ENCODE measurements at places on chromosomes 4 and X. TPM values are rescaled to one million over a fixed set of nuclear protein-coding genes. Genes with fewer than 3 reads are reported as not detected.

KLB gene
- not detected for polyA plus RNA-seq

F8A2 gene
- not detected for polyA plus RNA-seq

FANCB gene
- polyA plus RNA-seq = 1.2 TPM

PRRG3 gene
- polyA plus RNA-seq = 0.99 TPM

PCDH7 gene
- 3.9 TPM for polyA plus RNA-seq

DCAF8L2 gene
- polyA plus RNA-seq = not detected

FATE1 gene
- polyA plus RNA-seq = 0.06 TPM

CENPVL3 gene
- polyA plus RNA-seq = 0.03 TPM

NSUN7 gene
- 0.70 TPM for polyA plus RNA-seq

TMEM271 gene
- not detected for polyA plus RNA-seq

HDX gene
- polyA plus RNA-seq = 0.38 TPM

MID1IP1 gene
- polyA plus RNA-seq = 14.8 TPM

MSANTD1 gene
- polyA plus RNA-seq = 0.90 TPM

DNA sequence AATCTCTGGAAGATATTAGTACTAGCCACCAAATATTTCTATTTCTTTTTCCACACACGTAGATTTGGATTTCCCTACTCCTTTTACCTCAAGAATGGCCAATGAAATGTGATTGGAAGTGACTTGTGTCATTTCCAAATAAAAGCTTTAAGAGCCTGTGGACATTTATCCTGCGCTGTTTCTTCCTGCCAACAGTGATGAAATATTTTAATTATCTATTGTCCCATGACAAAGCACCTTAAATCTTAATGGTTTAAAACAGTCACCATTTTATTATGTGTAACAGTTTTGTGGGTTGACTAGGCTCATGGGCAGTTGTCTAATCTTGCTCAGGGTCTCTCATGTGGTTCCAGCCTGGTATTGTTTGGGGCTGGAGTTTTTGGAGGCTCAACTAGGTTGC is 3.5 kb upstream of the PGRMC2 start:
- no peak overlapping the region for H3K4me3 ChIP-seq
- H3K36me3 ChIP-seq = no peaks in the 10 kb centered on the region
- DNase-seq = no peak
- H3K4me1 ChIP-seq = peaks cover 26% of the 10 kb centered on the region

DNA sequence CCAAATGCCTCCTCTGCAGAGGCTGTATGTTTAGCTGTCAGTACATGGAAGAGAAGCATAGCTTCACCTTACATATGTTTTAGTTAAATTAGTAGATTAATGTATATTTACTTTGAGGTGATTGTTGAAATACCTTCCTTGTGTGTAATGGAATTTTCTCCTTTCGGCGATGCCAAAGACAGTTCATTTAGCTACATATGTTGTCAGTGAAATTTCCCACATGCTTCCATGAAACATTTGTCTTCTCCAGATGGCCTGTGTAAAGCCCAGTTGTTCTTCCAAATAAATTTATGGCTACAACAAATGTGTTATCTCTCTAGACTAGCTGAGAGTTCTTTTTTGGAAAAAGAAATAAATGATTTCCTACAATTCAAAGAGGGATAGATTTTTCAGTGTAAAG is 95.2 kb downstream of the GPAT3 start:
- DNase-seq = no peak
- H3K27me3 ChIP-seq = no peaks in the 10 kb centered on the region
- no peak overlapping the region for H3K4me3 ChIP-seq
- H3K4me1 ChIP-seq = peaks cover 13% of the 10 kb centered on the region

GRCh38 chr4:45120163-45120562 is 393.8 kb upstream of the GNPDA2 start:
- no peaks in the 10 kb centered on the region for H3K4me1 ChIP-seq
- no peaks in the 10 kb centered on the region for H3K27me3 ChIP-seq
- no peaks in the 10 kb centered on the region for H3K36me3 ChIP-seq

DNA sequence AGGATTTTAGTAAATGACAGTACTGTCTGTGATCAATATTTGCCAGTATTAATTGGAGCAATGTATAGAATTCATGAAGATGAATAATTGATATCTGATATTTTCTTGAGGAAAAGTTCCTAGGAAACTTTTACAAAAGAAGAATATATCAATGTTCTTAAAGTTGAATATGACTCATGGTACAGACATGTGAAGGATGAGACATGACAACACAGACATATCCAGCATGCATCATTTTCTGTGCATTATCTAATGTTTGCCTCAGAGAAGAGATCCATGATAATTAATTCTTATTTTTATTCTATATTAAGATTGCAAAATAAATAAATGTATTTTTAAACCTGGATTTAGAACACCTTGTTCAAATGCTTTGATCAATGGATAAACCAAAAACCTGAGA is 452.9 kb upstream of the EPHA5 start:
- H3K4me1 ChIP-seq = no peaks in the 10 kb centered on the region
- H3K4me3 ChIP-seq = no peak overlapping the region
- no peak for DNase-seq
- no peaks in the 10 kb centered on the region for H3K27me3 ChIP-seq

- H3K4me3 ChIP-seq = no peak overlapping the region
- no peaks in the 10 kb centered on the region for H3K36me3 ChIP-seq
- no peak overlapping the region for H3K27ac ChIP-seq
- DNase-seq = no peak
- H3K4me1 ChIP-seq = no peaks in the 10 kb centered on the region
Observed at GRCh38 chrX:115058276-115058675, 40.9 kb upstream of the IL13RA2 start.

GRCh38 chr4:180615746-180616145 is 1627.5 kb upstream of the TENM3 start:
- no peak for DNase-seq
- no peak overlapping the region for H3K4me3 ChIP-seq
- no peaks in the 10 kb centered on the region for H3K27me3 ChIP-seq
- no peak overlapping the region for H3K27ac ChIP-seq
- no peaks in the 10 kb centered on the region for H3K4me1 ChIP-seq
- no peaks in the 10 kb centered on the region for H3K36me3 ChIP-seq

- H3K36me3 ChIP-seq = no peaks in the 10 kb centered on the region
- DNase-seq = no peak
- no peaks in the 10 kb centered on the region for H3K27me3 ChIP-seq
- no peaks in the 10 kb centered on the region for H3K4me1 ChIP-seq
- H3K4me3 ChIP-seq = no peak overlapping the region
Observed at GRCh38 chrX:31609130-31609529, 537.3 kb upstream of the FTHL17 start.

DNA sequence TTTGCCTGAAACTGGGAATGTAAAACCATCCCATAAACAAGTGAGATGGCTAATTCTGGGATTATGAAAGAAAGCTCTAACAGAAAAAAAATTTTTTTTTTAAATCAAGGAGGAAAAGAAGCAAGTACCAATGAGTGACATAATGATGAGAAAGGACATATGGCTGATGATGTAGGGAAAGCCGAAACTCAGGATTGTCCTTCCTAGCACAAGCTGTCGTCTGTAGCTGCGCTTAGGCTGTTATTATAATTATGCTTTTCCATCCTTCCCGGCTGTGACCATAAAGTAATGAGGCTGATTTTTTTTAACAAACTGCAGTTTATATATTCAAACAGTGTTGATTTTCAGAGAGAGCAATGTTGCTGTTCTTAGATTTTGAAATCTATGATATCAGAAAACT is 209.8 kb upstream of the NOCT start:
- H3K4me1 ChIP-seq = no peaks in the 10 kb centered on the region
- DNase-seq = no peak
- H3K4me3 ChIP-seq = no peak overlapping the region
- no peaks in the 10 kb centered on the region for H3K27me3 ChIP-seq

GRCh38 chr4:8295471-8295870 is 25.9 kb downstream of the HTRA3 start:
- no peaks in the 10 kb centered on the region for H3K36me3 ChIP-seq
- no peak overlapping the region for H3K27ac ChIP-seq
- no peak overlapping the region for H3K4me3 ChIP-seq
- no peaks in the 10 kb centered on the region for H3K4me1 ChIP-seq
- peak; percentile 46 for DNase-seq

GRCh38 chr4:69689599-69689998 is 36.6 kb upstream of the UGT2A1 start:
- H3K4me1 ChIP-seq = peaks cover 5% of the 10 kb centered on the region
- H3K4me3 ChIP-seq = no peak overlapping the region
- no peaks in the 10 kb centered on the region for H3K36me3 ChIP-seq
- no peak overlapping the region for H3K27ac ChIP-seq
- no peaks in the 10 kb centered on the region for H3K27me3 ChIP-seq
- DNase-seq = no peak

- peak; percentile 63 for DNase-seq
- H3K27me3 ChIP-seq = no peaks in the 10 kb centered on the region
Observed at GRCh38 chrX:18884916-18885315, 99.0 kb downstream of the PHKA2 start.

DNA sequence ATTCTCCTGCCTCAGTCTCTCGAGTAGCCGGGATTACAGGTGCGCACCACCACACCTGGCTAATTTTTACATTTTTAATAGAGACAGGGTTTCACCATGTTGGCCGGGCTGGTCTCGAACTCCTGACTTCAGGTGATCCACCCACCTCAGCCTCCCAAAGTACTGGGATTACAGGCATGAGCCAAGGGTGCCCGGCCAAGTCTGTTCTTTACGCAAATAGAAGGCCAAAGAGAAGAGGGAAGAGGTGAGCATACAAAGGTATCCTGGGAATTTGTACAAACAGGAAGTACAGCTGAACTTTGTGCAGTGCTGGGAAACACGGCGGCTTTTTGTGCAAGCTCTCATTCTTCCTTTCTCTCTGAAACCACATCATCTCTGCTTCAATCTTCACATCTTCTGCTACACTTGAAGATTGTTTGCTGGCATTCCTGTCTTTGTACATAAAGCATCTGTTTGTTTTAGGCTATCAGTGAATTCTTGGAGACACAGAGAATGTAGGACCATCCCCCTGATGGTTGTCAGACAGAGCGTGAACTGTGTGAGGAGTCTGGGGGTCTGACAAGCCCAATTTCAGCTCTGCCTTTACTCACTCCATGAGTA is 71.9 kb upstream of the PRSS48 start:
- peaks cover 6% of the 10 kb centered on the region for H3K4me1 ChIP-seq
- H3K4me3 ChIP-seq = no peak overlapping the region
- no peaks in the 10 kb centered on the region for H3K27me3 ChIP-seq
- no peak overlapping the region for H3K27ac ChIP-seq
- no peak for DNase-seq

- no peak overlapping the region for H3K4me3 ChIP-seq
- H3K27ac ChIP-seq = no peak overlapping the region
- H3K27me3 ChIP-seq = no peaks in the 10 kb centered on the region
- no peak for DNase-seq
- H3K36me3 ChIP-seq = no peaks in the 10 kb centered on the region
Observed at GRCh38 chr4:120843849-120844527, 78.5 kb downstream of the PRDM5 start.

GRCh38 chr4:1471443-1472147 is 65.4 kb upstream of the NKX1-1 start:
- DNase-seq = no peak
- H3K36me3 ChIP-seq = no peaks in the 10 kb centered on the region
- no peak overlapping the region for H3K27ac ChIP-seq
- no peak overlapping the region for H3K4me3 ChIP-seq
- peaks cover 17% of the 10 kb centered on the region for H3K27me3 ChIP-seq

- no peak for DNase-seq
- H3K27me3 ChIP-seq = no peaks in the 10 kb centered on the region
- H3K4me1 ChIP-seq = peaks cover 3% of the 10 kb centered on the region
- no peaks in the 10 kb centered on the region for H3K36me3 ChIP-seq
- H3K27ac ChIP-seq = no peak overlapping the region
- H3K4me3 ChIP-seq = no peak overlapping the region
Observed at GRCh38 chr4:19947349-19947748, 304.4 kb upstream of the SLIT2 start.

- H3K4me1 ChIP-seq = no peaks in the 10 kb centered on the region
- H3K27ac ChIP-seq = peak overlapping the region; percentile 79
- H3K4me3 ChIP-seq = peak overlapping the region; percentile 65
Observed at GRCh38 chrX:16882702-16883486, 12.7 kb upstream of the RBBP7 start.

DNA sequence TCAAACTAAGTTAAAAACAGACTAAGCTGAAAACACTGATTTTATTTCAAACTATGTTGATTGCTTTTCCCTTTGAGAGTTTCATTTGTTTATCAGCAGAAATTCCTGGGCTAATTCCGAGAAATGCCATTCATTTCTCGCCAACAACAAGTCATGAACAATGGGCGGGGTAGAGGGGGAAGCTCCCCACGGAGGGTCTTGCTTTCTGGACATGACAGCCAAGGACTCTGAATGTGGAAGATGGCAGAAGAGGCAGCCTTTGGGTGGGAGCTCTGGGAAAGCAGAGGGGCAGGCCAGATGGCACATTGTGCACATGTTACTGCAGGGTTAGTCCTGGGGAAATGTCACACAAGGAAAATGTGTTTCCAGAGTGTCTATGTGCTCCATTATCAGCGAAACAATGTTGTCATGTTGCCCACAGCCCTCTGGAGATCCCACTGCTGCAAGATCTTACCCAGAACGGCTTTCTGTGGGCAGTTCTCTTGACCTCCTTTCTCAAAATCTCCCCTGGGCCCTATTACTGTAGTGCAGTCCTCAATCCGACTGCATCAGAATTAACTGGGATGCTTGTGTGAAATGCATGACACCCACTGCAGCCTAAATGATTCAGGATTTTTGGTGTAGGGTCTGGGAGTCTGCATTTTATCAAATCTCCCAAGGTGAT is 45.0 kb downstream of the CHRDL1 start:
- H3K36me3 ChIP-seq = no peaks in the 10 kb centered on the region
- H3K27me3 ChIP-seq = no peaks in the 10 kb centered on the region
- no peak for DNase-seq
- no peaks in the 10 kb centered on the region for H3K4me1 ChIP-seq

DNA sequence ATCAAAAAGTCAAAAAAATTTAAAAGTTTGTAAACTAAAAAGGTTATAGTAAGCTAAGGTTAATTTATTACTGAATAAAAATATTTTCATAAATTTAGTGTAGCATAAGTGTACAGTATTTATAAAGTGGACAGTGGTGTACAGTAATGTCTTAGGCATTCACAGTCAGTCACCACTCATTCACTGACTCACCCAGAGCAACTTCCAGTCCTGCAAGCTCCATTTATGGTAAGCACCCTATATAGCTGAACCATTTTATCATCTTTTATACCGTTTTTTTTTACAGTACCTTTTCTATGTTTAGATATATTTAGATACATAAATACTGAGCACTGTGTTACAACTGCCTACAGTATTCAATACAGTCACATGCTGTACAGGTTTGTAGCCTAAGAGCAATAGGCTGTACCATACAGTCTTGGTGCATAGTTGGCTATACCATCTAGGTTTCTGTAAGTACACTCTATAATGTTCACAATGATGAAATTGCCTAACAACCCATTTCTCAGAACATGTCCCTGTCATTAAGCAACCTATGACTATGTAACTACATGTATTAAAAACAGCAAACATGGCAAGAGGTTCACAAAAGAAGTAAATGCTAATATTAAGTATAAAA is 18.6 kb downstream of the ACSL4 start:
- no peaks in the 10 kb centered on the region for H3K36me3 ChIP-seq
- H3K27ac ChIP-seq = peak overlapping the region; percentile 23
- H3K4me3 ChIP-seq = no peak overlapping the region
- H3K4me1 ChIP-seq = peaks cover 14% of the 10 kb centered on the region
- no peak for DNase-seq

DNA sequence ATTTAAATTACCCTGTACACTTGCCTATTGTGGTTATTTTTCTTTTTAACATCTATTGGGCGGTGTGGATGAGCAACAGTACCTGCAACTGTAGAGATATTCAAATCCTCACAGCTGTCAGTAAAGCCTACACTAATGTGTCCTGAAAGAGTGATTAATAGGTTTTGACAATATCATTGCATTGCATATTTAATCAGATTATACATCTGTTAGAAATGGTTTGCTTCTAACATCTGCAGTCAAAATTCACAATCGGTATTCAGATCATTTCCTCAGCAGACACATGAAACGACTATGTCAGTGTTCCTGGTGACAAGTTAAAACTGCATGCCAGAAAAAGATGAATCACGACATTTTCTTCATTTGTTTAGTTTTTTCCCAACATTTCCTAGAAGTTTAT is 254.6 kb upstream of the EPHA5 start:
- H3K4me1 ChIP-seq = no peaks in the 10 kb centered on the region
- no peak for DNase-seq
- no peak overlapping the region for H3K4me3 ChIP-seq
- no peaks in the 10 kb centered on the region for H3K36me3 ChIP-seq

Data from spleen (tissue), 13 donors.